ENCODE measurements at places on chromosomes 6 and 20.

DNA sequence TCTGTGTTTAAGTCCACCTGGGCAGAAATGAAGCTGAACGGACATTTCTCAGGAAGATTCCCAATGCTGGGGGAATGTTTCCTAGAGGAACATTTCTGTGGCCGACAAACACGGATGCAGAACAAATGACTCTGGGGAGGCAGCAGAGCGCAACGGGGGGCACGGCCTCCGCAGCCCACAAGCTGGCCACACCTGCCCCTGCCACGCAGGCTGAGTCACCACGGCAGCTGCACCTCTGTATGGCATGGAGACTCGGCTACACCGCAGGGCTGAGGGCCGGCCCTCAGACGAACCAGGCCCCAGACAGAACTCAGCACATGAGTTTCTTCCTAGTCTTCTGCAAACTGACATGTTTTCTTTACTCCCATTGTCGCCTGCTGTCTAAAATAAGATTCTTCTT is 10.0 kb upstream of the PRR18 start:
- no peak for DNase-seq

GRCh38 chr6:56526860-56527544 is 115.7 kb downstream of the DST start:
- no peak for DNase-seq

- no peak for DNase-seq
These were observed 367.3 kb upstream of the POU3F2 start for GRCh38 chr6:98467091-98467490.

DNA sequence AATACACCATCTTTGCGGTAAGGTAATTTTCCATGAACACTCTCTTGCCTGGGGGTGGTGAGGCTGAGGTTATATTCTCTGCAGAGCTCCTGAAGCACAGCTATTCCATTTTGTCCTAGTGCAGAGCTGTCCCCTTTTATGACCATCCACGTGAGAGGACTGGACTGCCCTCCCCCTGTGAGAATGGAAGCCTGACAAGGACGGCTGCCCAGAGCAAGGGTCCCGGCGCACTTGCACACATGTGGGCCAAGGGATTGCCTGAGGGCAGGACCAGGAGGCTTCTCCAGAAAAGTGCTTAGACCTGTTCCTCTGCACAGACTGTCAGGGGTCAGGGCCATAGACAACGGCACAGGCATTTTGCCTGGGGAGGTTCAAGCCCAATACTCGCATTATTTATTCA is 48.2 kb downstream of the SLC22A23 start:
- DNase-seq = no peak

DNA sequence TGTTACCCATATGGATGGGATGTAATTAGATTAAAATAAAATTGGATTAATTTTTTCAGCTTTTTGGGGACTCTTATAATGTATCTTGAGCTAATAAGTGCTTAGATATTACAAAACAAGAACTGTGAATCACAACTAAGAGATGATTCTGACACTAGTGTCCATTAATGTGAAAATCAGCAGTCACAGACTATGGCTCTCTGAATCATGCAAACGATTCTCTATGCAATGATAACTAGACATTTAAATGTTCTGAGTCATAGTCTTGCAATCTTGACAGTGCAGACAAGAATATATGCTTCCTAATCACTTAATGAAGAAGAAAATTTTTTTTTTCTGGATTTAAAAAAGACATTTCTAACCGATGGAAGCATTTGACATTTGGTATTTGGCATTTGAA is 82.2 kb upstream of the OPRM1 start:
- no peak for DNase-seq

GRCh38 chr6:135451617-135452190 is 45.8 kb downstream of the AHI1 start:
- DNase-seq = no peak

GRCh38 chr20:60408435-60408834 is 450.2 kb downstream of the CDH26 start:
- DNase-seq = no peak

DNA sequence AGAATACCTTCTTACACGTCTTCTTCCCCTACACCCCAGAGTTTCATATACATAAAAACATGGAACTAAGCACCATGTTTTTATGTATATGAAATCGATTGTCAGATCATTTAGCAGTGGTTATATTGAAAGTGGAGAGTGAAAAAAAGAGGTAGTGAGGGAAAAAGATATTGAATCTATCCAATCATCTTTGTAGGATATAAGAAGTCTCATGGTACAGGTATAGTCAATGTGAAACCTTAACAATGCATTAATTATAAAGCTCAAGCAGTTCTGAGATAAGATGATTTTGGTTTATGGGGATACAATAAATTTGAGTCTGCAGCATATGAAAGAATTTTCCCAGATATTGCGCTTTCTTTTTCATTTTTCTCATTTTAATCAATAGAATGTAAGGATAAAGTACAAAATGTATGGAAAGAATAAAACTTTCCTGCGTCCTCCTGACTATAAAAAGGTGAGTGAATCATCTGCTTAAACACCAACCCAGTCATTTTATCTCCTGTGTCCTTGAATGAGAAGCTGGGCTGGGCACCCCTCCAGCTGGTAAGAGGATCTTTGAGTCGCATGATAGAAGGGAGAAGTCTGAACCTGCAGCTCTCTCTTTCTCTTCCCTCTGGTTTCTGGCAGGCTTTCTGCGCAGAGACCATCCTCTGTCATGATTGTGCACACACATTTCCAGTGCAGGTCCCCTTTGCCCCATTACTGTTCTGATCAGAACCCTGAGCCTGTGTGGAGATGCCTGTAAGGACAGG is 28.1 kb upstream of the AKIRIN2 start:
- DNase-seq = no peak

DNA sequence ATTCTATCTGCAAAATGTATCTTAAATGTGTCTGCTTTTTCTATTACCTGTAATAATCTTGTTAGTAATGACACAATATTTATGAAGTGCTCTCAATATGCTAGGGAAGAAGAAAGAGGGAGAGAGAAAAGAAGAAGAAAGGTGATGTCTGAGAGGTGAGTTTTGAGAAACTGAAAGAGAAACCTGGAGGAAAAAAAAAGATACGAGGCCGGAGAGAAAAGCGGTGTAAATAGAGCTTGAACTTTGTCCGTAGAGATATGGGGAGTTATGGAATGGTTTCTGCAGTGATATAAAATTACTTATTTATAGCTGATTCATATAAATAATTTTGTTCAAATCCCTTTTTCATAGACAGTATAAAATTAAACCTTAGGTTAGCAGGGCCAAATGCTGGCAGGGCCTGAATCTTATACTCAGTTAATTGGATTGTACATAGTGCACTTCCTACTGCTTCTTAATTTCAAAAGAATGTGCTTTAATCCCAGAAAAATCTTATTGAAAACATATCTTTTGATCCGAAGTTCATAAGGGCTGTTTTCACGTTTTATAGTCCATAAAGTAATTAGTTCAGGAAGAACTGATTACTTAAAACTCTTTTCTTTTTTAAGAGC is 43.0 kb downstream of the MYB start:
- DNase-seq = no peak

DNA sequence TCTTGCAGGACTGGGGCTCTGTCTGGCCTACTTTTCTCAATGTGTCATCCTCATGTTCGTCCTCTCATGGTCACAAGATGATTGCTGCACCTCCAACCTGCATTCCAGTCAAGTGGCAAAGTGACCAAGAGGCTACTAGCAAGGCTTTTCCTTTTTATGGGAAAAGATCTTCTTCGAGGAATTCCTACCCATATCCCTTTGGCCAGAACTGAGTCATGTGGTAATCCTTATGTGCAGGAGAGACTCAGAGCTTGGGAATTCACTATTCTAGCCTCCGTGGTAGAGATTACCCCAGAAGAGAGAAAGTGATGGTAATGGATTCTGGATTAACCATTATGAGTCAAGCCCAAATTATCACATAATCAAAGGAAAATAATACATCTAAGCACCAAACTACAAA is 162.7 kb downstream of the KCNQ5 start:
- no peak for DNase-seq

DNA sequence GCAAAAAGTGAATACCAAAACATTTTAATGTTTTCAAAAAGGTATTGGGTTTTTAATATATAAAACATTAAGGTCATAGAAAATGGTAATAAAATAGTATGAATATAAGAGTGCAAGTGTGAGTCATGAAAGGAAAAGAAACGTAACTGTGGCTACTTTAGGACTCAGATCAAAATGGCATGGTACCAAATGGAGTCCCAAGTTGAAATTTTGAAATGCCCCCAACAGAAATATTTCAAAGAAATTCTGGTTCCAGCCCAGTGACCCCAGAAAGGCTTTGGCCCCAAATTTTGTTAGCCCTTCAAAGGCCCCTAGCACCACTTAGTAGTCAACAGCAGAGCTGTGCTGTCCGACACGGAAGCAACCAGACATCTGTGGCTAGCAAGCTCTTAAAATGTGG is 6.0 kb downstream of the COL12A1 start:
- no peak for DNase-seq

DNA sequence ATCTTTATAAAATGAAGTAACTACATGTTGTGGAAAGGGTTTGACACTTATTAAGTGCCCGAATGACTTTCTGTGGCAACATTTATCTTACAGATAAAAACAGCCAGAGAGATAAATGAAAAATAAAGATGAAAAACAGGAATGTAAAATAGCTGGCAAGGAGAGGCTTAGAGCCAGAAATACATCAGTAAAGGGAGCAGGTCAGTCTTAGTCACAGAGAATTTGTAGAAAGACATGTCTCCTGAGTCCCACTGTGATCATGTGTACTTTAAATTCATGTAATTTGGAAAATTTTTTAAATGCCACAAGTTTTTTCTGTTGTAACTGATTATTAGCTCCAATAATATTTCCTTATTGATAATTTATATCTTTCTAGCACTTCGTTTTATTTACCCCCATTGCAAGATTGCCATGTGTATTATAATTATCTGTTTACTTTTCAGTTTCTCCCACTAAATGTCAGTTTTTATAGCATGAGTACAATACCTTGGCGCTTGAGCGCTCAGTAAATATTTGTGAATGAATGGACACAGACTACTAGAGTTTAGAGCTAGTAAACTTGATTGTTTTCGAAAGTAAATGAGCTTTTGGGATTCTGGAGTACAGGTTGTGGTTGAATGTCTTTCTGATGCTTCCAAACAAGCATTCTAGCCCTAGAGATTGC is 15.2 kb downstream of the TAB2 start:
- DNase-seq = no peak

DNA sequence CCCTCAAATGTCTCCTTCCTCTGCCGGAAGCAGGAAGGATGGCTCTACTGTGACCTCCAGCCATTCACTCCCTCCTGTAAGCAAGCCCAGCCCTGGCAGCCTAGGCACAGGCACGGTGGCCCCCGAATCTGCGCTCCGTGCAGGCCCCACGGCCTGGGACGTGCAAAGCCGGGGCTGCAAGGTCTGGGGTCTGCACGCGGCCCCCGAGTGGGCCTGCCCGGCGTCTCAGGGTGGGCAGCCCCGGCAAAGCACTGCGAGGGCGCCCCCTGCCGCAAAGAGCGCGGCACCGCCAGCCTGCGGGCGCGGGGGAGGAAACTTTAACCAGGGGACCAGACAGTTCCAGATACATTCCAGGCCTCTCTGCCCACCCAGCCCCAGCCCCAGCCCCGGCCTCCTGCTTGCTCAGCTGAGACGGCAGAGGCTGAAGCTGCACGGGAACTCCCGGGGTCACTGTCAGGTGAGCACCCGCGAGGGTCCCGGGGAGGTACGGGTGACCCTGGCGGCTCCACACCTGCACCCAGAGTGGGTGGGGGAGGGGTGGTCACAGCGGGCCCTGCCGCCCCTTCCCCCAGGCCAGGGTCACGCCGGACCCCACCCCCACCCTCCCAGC is 98.8 kb downstream of the ASXL1 start:
- no peak for DNase-seq

GRCh38 chr20:23245553-23246181 is 104.9 kb upstream of the NXT1 start:
- no peak for DNase-seq

GRCh38 chr20:46652699-46653098 is 1.4 kb upstream of the SLC13A3 start:
- no peak for DNase-seq

DNA sequence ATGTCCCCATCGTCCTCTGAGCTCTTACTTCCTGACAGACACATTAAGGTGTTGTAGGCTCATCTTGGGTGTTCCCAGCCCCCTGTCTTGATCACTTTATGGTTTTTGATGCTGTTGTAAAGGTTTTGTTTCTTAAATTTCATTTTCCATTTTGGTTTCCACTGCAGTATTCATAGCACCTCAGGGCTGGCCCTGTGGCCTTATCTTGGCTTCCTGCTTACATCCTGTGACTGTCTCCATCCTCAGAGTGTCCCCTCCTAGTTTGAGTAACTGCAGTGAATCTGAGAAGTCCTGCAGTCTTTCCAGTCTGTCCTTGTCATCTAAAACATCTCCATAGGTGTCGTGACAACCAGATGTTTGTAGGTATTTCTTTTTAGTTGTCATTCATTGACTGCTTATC is 50.9 kb downstream of the JARID2 start:
- no peak for DNase-seq

DNA sequence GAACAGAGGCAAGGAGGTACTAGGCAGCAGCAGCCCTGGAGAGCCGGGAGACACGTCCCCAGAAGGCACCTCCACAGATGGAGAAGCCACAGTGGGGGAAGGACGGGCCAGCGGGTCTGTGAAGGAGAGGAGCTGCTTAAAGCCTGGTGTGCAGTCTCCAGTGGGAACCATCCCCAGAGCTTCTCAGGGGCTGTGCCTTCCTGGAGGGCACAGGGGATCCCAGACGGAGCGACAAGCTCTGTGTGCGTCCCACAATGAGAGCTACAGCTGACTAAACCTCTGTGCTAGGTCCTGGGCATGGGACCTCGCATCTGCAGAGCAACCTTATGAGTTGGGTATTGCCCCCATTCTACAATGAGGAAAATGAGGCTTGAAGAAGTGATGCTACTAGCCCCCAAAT is 50.7 kb downstream of the EZR start:
- no peak for DNase-seq

DNA sequence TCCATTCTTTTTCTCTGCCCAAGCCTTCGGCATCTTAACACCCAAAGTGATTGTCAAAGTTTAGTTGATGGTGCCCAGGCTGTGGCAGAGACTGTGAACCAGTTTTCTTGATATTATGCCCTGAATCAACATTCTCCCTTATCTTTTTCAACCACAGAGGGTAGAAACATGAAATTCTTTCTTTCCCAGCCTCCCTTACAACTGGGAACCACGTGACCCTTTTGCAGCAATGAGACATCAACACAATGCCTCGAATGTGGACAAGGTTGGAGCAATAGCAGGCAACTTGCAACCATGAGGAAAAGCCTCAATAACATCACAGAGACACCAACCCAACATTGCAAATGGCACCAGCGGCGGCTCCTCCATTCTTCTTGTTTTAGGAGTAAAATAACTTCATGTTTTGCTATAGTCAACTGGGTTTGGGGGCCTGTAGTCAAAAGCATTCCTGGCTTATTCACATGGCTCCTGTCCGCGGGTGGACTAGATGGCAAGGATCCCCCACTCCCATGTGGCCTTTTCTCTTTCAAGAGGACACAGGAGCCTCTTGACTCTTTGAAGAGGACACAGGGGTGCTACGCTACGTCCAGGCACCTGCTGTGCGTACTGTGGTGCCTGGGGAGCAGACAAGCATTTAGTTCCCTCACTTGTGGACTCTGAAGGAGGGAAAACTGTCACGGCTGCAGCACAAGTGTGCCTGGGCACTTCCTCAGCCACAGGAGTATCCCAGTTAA is 90.5 kb downstream of the NOL4L start:
- no peak for DNase-seq

Measured in stimulated activated CD8-positive, alpha-beta memory T cell treated with anti-CD3 and anti-CD28 coated beads, Interleukin-2, amount 100 ng/mL, for 1 hour (primary cell).